Hippocampal formation (tissue), 2 donors: ENCODE measurements at places on chromosomes 1 and 21.

DNA sequence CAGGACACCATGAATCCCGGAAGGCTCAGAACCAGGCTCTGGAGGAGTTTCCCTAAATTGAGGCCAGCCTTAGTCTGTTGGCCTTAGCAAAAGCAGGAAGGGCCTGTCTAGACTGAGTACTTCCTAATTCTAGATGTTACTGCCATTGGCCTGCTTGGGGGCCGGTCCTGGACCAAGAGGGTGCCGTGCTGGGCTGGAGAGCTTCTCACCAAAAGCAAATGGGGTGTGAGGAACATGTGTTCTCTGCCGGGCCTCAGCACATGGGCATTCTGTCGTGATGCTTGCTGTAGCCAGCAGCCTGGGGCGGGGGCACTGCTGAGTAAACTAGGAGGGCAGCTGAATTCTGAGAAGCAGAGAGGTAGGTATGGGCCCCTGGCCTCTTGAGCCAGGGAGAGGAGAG lies 35.7 kb upstream of the MAN1C1 start:
- DNase-seq: no peak

DNA sequence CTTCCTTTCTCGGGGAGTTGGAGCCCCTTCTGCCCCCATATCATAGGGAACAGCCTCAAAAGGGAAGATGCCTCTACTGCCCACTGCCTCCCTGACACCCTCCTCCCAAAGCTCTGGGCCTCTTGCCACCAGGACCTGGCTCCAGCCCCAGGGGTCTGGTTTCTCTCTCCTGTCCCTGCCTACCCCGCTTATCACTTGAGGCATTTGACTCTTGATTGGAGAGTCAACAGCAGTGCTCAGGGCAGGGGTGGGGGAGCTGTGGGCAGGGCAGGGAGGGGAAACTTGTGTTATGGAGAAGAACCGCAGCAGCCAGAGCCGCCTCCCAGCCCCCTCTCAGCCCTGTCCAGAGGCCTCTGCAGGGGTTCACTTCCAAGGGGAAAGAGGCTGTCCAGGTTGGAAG lies 573 bp downstream of the TRIM63 start:
- no peak for DNase-seq

GRCh38 chr1:203036537-203036936 lies 10.2 kb downstream of the PPFIA4 start:
- DNase-seq: no peak

- no peak for DNase-seq
These were observed 13.2 kb upstream of the SLC2A1 start for GRCh38 chr1:42971841-42972291.

DNA sequence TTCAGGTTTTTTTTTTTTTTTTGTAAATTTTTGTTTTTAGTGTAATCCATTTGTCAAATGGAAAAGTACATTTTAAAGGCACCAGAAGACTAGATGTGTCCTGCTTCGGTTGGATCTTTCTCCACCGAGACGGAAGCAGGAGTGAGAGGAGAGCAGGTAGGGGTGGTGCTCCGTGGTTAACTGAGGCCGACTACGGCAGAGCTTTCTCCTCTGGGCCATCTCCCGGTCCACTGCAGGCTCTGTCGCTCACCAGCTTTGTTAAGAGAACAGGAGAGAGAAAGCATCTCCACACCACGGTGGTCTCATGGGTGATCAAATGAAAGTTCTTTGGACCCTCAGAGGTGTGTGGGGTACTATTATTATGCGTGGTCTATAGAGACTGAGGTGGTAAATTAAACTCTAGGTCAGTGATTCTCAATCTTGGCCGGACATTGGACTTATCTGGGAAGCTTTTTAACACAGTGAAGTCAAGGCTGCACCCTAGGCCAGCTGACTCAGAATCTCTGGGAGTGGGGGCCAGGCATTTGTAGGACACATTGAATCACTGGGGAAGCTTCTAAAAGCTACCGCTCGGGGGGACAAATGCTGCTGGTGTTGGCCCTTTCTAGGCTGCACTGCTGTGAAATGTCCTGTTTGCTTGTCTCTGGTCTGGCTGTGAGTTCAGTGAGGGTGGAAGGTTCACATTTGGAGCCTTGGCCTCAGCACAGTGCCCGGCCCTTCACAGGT lies 25.0 kb downstream of the ABCA4 start:
- DNase-seq: no peak

DNA sequence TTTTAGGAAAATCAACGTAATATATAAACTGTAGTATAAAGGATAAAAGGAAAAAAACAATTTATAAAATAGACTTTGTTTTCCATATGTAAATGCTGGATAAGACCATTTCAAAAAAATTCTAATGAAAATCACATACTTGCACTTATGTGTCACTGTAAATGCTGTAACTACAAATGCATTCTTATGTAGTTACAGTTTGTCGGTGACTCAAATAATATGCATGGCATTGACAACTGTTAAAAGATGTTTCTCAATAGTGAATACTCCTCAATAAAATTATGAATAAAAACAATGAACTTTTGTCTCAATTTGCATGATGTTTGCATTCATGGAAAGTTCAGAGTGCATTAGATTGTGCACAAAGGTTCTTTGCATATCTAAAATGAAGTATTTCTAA lies 614.0 kb upstream of the CHRM3 start:
- DNase-seq: no peak

- DNase-seq: no peak
These were observed 76.0 kb downstream of the GFI1 start for GRCh38 chr1:92410706-92411105.

DNA sequence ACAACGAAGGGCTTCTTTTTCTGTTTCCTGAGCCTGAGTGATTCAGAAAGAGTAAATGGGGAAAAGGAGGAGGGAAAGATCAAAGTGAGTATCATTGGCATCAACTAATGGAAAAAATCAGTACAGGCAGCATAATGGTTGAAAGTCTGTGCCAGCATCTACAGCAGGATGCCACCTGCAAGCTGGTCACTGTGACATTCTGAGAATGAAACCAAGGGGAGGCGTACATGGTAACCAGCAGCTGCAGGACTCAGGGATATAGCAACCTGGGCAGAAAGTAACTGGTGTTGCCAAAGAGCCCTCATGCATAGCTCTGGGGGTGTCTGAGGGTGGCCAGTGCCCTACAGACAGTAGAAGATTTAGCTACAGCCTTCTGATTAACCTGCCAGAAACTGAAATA lies 305.9 kb downstream of the BRINP2 start:
- peak; percentile 7 for DNase-seq

GRCh38 chr1:147640553-147641165 lies 29.7 kb downstream of the ACP6 start:
- DNase-seq: peak; percentile 23

DNA sequence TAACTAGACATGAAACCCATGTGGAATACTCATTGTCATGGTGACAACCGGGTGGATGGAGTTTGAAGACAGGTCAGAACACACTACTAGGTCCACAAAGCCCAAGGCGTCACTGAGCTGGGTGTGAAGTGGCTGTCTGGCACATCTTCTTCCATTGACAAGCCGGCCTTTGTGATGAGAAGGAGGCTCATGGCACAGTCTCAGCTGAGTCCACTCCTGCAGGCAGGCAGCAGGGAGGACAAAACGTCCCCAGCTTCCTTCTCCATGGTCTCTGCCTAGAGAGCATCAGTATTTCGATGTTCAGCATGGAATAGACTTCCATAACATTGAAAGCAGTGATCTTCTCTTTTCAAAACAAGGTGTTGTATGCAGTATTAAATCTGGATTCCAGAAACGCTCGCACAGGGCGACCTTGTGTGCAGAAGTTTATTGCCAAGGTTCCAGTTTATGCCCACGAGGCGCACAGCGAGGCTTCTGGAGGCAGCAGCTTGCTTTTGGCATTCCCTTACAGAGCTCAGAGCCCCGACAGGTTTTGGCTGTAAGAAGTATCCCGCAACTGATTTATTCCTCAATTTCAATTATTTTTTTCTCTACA lies 104.2 kb downstream of the SIM2 start:
- DNase-seq: peak; percentile 57

DNA sequence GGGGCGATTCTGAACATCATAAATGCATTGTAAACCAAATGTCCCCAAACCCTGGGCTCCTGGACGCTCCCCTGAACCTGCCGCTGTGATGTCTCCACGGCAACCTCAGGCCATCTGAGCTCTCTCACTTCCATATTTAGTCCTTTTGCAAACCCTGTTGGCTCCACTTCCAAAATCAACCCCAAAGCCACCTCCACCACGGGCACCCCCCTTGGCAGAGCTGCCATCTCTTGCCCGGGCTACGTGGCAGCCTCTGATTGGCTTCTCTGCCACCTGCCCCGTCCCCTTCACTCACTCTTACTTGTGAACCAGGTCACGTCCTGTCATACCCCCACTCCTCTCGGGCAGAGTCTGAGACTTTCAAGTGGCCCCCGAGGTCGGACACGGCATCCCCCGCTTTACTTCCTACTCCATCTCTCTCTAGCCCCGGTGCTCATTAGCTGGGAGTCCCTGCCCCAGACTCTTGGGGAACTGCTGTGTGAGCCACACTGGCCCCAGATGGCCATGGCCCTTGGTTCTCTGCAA lies 15.8 kb downstream of the PRXL2B start:
- no peak for DNase-seq

DNA sequence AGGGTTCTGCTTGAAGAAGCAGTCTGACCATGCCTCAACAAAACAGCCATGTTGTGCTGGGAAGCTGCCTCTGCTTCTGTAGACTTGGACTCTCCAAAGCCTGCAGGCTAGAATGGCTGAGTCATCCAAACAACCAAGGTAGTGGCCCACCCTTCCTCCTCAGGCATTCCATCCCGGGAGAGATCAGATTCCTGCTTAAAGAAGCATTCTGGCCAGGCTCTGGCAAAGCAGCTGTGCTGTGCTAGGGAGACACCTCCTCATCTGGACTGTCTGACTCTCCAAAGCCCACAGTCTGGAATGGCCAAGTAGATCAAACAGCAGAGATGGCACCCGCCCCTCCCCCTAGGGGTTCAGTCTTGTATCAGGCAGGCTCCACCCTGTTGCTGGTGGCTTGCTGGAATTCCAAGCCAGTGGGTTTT lies 38.3 kb upstream of the F3 start:
- DNase-seq: no peak

DNA sequence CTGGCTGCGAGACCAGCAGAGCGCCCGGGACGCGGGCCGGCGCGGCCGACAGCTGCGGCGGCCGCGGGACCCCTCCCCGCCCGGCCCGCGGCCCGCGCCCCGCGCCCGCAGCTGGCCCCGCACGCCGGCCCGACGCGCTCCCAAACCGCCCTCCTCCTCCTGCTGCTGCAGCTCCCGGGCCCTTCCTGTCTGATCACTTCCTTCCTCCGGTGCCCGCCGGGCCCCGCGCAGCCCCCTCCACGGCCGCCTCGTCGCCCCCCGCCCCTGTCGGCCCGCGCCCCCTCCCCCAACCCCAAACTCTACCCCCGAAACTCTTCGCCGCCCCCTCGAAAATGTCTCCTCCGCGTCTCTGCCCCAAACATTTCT lies 594 bp downstream of the LUZP1 start:
- no peak for DNase-seq

DNA sequence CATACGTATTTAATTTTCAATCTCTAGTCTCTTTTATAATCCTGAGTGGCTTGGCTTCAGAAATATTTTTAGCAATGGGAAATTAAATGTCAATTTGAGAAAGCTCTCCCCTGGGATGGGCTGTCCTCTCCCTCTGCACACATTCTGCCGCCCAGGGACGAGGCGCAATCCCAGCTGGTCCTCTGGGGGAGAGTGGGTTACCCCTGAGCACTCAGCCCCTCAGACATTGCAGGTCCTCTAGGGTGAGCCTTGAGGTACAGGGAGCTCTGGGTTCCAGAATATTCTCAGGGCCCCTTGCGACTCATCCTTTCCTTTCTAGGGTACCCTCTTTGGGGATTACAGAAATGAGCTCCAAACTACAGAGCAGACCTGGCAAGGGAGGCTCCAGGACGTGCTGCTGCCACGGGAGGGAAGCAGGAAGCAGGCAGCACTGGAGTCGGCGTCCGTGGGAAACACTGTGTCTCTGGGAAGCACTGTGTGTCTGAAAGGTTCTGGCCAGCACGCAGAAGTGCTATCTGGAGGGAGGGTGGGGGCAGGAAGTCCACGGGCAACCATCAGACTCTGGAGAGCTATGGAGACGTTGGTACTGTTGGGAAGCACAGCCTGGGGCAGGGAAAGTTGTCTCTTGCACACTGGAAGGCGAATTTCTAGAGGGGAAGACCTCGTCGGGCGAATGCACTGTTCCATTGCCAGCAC lies 343.3 kb upstream of the VAMP3 start:
- no peak for DNase-seq

DNA sequence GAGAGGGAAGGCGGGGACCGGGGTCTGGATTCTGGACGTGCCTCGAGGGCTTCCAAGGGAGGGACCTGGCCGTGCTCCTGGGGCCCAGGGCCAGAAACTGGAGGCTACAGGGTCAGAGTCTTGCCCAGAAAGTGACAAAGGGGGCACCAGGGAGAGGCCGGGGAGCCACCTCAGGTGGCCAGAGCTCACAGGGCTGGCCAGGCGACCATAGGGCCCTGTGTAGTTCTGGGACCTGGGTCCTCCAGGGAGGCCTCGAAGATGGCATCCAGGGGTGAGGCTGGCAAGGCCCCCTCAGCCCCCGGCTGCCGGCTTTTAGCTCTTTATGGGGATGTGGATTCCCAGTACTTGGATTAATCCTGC lies 14.3 kb upstream of the LRRC3 start:
- DNase-seq: no peak
